ENCODE measurements at places on chromosomes 2 and 18.

DNA sequence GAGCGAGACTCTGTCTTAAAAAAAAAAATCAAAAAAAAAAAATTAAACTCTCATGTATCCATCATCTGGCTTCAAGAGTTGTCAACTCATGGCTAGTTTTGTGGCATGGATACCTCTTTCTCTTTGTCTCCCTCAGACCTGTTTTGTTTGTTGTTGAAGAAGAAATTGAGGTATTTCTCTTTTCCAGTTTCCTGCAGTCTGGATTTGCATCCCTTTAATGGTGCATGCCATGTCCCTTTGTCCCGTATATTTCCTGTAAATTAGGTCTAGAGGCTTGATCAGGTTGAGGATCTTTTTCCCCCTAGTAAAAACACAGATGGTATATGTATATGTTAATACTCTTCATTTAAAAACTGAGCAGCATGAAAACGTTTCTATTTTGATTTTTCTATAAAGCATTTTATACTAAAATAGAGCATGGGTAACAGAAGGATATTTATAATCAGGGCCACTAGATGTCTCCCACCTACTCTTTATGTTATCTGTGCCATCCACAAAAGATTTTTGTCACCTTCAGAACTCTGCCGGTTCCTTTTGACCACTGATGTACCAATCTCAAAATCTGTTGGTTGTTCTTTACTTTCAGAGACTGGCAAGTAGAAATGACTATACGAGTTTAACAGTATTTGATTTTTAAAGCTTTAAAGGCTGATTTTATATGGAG is 80.1 kb downstream of the GALNT1 start:
- no peak for DNase-seq

GRCh38 chr2:61196671-61197070 is 34.7 kb downstream of the C2orf74 start:
- DNase-seq = no peak

GRCh38 chr18:49663899-49664890 is 102.3 kb downstream of the LIPG start:
- no peak for DNase-seq

GRCh38 chr2:45964223-45964841 is 312.9 kb downstream of the PRKCE start:
- DNase-seq = no peak

DNA sequence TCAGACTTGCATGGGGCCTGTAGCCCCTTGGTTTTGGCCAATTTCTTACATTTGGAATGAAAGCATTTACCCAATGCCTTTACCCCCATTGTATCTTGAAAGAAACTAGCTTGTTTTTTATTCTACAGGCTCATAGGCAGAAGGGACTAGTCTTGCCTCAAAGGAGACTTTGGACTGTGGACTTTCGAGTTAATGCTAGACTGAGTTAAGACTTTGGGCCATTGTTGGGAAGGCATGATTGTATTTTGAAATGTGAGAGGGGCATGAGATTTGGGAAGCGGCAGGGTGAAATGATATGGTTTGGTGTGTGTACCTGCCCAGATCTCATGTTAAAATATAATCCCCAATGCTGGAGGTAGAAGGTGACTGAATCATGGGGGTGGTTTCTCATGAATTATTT is 13.4 kb upstream of the WDR75 start:
- DNase-seq = no peak

GRCh38 chr2:68737711-68738110 is 3.1 kb downstream of the ARHGAP25 start:
- no peak for DNase-seq

GRCh38 chr2:36356298-36356989 is 866 bp downstream of the CRIM1 start:
- DNase-seq = peak; percentile 32

DNA sequence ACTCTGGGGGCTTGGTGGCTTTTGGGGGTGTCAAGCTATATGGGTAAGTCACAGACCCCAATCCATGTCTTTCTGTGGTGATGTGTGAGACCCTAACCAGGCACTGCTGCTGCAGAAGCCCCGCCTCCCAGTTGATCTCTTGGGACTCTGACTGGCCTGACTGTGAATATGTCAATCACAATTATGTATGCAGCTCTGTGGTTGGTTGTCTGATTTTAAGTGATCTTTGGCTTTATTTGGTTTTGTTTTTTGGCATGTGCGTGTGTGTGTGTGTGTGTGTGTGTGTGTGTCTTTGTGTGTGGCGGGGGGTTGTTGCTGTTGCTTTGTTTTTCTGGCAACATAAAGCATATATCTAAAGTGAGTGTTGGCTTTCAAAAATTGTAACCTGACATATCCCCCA is 78.5 kb upstream of the GLS start:
- DNase-seq = no peak

- DNase-seq = no peak
Observed at GRCh38 chr18:27378431-27379095, 193.5 kb upstream of the CHST9 start.

DNA sequence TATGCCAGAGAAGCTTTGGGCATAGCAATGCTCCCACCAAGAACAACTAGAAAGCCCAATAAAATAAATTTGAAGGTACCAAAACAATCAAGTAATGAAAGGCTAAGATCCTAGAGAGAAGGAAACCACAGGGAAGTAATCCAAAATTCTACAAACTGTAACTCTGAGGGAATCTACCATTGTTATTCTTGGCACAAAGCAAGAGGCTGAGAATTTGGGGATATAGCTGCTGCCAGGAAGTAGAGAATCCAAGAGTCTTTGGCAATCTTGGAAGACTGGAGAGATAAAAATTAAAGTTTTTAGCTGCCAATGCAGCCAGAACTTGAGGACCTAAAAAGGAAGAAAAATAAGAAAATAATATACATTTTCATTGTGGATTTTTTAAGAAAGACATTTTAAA is 68.5 kb downstream of the PIGN start:
- DNase-seq = no peak

Measured in stimulated activated naive B cell treated with anti-CD40 and anti-IgM and Interleukin-4, amounts not matched to agents 10 μg/mL and 1 μg/mL and 100 μg/mL, for 72 hours (primary cell).